ENCODE measurements at places on chromosomes 16 and 17.
A peak's percentile ranks its signal among the peaks of the same experiment; 100 is the strongest.

GRCh38 chr16:77807-78443 lies at the start of gene MPG:
MPG (plus strand) TSS chr16:78225; CDS start chr16:78310, 85 bp downstream.
- peak; percentile 84 for DNase-seq

DNA sequence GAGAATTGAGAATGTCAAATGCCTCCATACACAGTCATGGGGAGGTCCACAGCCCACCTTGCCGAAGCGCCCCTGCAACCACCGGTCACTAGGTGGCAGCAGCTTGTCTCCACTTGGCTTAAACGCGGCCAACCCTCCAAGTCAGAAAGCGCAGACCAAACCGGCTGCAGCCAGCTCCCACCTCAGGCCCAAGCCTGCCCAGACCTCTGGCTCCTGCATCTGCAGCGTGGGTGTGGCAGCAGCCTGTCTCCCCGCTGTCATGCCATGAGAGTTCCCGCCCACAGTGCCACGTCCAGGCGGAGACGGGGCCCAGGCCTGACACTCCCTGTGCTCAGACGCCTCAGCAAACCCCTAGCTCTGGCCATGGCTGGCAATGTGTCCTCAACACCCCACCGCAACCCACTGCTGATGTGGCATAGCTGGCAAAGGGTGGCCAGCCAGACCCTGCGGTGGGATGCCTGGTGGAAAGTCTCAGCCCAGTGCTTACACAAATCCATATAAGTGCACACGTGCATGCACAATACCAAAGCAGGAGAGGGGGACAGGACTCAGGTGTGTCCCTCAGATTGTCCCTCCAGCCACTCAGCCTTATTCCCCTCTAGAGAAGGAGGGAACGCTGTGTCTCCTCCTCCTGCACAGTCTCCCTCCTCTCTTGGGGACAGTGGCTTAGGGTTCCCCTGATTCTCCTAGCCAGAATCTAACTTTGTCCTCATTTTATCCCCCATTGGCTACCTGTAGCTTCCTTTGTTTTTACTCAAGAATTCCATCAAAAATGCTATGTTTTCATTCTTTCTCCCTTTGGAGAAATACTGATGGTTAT lies 10.9 kb downstream of the COPZ2 start:
- peak; percentile 92 for DNase-seq

DNA sequence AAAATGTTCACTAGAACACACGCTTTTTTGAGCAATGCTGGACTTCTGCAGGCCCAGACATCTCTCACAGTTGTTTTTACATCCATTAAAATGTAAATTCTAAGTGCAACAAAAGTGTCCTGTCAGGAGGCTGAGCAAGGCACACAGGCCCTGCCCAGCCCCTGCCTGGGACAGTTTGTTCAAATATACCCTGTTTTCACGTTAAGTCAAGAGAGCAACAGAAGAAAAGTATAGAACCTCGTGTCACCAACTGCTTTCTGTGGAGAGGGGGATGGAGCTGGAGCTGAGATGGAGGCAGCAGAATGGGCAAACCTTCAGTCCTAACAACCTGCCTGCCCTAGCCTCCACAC lies 4.3 kb upstream of the HOXB2 start:
- no peak for DNase-seq

DNA sequence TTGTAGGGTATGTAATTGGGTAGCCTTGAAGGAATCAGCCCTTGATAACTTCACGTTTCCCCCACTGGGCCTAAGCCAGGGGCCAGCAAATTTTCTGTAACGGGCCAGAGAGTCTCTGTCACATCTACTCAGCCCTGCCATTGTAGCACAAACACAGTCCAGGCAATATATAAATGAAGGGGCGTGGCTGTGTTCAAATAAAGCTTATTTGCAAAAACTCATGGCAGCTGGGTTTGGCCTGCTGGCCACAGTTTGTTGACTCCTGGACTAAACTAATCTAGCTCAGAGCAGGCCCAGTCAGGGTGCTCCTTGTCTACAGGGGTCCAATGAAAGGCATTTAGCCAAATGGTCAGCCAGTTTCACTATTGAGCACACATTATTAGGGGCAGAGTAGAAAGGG lies 141.6 kb downstream of the CCDC182 start:
- no peak for DNase-seq

DNA sequence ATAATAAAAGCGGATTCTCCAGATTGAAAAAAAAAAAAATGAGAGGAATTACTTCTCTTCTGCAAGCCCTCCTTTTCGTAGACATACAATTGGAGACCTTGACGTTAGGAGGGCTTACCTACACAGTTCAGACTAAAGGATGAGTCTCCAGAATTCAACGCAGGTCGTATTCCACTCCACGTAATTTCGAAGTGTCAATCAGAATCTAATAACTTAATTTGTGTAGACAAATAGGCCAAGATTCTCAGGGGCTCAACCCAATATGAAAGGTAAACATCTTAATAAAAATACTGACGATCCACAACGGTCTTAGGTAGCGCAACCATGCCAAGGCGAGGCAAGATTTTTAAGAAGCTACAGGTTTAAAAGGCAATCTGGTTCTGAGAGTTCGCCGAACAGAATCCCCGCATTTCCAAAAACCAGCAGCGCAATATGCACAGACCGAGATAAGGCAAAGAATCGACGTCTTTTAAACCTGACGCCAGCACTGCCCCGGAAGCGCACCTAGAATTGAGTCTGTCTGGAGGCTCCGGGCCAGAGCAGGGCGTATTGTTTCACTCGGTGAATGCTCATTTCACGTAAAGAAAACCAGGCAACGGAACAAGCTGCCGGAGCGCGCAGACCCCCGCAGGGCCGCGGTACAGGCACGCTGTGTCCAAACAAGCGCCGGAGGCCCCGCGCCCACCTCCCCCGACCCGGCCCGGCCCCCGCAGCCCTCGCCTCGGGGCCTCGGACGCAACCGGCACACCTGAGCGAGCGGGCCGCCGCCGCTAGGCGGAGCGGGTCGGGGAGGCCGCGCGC lies 623 bp downstream of the MBTPS1 start:
- DNase-seq = peak; percentile 14

DNA sequence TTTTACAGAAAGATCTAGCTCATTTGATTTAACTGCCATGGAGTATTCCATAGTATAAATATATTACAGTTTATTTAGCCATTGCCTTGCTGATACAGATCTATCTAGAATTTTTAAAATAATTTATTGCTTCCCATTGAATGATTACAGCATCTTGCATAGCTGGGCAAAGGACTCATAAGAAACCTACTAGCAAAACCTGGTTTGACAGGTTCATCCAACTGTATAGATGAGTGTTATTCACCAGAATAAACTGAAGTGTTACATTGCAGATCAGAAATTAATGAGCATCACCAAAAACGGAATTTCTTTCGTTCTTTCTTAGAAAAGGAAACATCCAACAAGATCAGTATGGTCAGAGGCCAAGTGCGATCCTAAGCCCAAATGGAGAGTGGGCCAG lies 202.2 kb upstream of the CACNG5 start:
- DNase-seq = no peak

DNA sequence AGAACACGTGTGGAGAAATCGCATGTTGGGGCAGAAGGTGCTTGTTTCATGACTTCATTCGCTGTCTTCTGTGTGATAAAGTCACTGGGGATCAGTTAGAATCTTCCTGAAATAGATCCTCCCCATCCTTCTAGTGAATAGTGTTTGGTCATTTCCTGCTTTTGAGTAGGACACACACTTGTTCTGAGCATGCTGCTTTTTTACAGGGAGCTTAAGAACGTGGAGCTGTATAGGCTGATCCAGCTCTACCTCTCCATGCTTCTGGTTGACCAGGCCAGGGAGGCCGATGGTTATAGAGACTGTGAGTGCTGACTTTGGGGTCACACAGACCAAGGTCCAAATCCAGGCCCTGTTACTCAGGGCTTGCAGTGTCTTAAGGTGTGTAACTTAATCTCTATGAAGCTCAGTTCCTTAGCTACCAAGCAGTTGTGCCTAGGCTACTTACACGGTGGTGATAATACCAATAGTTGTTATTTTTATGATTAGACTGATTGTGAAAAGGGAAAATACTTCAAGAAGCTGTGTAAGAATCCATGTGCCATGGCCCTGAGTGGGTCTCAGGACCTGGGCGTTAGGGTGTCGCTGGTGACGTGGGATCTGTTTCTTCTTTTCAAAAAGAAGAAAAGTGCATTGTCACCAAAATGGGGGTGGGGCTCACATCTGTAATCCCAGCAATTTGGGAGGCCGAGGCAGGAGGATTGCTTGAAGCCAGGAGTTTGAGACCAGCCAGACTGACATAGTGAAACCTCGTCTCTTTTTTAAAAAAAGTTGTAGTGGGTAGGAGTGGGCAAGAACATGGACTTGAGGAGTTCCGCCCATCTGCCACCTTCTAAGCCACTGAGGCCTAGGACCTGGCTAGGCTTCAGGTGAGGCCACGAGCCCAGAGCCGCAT lies 64.1 kb upstream of the LGALS9 start:
- no peak for DNase-seq

DNA sequence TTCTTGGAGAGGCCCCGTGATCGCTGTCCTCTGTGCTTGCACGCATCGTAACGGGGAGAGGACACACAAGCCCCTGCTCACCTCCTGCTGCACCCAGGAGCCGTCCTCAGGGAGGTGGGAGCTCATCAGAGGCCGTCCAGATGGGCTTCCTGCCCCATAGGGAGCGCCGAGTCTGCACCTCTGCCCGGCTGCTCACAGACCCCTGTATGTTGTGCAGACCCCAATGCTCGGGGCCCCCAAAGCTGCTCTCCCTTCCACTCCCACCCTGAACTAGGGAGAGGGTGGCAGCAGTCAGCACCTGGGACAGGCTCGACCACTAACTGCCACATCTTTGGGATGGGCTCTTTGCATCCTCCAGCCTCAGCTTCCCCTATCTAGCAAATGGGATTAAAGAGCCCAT lies 4.4 kb upstream of the ZNF469 start:
- DNase-seq = no peak

- no peak for DNase-seq
Measured at GRCh38 chr16:4249530-4250308, 7.8 kb upstream of the SRL start.

DNA sequence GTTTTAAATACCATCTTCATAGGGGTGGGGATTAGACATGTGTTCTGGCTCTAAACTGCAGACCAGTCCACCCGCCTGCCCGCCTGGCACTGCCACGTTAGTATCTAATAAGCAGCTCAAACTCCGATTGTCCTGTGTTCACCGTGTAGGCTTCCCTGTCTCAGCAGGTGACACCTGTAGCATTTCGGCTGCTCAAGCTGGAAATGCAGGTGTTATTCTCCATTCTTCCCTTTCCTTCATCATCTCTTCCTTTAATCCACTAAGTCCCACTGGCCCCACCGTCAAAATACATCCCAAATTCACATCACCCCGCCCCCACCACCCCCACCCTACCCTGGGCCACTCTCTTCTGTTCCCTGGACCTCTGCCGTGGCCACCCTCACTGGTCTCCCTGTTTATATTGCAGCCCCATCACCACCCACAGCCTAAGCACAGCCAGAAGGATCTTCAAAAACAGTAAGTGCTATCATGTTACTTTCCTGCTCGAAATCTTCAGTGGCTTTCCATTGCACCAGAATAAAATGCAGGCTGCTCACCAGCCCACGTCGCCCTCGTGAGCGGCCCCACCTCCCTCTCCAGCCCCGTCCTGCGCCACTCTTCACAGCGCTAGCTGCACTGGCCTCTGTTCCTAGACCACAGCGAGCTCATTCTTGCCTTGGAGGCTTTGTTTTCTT lies 65.1 kb downstream of the RTN4RL1 start:
- DNase-seq = no peak

DNA sequence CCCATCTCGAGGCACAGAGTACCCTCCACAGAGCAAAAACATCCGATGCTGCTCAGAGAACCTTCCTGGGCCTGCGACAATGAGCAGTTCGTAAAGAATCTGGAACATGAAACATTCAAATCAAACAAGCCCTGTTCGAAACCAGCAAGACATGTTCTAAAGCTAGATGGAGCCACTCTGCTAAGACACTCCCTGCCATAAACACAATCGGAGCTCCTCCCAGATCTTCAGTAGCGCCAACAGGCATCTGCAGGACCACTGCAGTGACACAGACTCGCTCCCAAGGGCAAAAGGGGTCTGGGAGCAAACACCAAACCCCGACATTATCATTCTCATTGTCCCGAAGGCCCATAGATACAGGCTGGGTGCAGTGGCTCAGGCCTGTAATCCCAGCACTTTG lies 108.7 kb downstream of the ZFHX3 start:
- peak; percentile 58 for DNase-seq

DNA sequence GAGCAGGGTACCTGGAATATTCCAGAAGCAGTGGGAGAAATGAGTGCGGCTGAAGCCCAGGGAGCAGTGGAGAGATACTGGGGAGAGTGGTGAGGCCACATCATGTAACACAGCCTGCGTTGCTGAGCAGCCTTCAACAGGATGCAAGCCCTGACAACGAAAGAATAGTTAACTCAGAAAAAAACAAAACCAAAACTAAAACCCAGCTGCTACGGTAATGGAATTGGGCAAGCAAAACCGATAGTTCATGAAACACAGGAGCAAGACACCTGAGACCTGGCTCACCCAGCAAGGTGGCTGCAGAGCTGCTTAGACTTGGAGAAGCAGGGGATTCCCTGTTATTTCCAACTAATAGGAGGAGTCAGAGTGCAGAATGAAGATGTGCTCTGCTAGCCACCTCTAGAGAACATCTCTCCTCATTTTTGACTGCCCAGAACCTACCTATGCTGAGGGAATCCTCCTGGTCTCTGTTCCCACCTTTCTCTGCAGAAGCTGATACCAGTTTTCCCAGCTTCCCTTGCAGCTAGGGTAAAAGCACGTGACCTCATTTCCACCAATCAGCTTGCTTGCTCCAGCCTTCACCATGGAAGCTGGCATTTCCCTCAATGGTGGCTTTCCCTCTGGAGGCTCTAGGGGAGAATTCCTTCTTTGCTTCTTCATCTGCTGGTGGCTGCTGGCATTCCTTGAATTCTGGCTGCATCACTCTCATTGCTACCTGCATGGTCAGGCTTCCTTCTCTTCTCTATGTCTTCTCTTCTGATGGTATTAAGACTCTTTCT lies 59.4 kb upstream of the XYLT1 start:
- DNase-seq = no peak

GRCh38 chr17:83147280-83147679 lies 67.9 kb downstream of the METRNL start:
- DNase-seq = no peak

- DNase-seq = no peak
Measured at GRCh38 chr17:1137465-1137894, 42.3 kb downstream of the ABR start.

DNA sequence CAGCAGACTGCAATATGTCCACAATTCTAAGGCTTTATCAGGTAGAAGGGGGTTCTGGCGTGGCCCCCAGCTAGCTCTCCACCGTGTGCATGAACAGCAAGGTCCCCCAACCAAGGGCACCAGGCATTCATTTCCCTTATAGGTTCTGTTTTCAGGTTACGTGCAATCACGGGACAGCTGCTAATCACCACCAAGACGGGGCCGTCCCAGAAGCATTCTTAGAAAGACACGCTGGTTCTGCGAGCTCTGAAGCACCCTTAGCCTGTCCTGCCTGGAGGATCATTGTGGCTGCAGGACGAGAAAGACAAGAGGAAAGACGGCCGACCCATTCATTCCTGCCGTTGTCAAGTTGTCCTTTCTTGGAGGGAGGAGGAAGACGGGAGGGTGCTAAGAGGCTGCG lies 302.9 kb downstream of the SOX9 start:
- DNase-seq = no peak

Data from fibroblast of skin of scalp (primary cell).